RPMI7951 (cell line): ENCODE measurements at places on chromosomes 2 and 18.

DNA sequence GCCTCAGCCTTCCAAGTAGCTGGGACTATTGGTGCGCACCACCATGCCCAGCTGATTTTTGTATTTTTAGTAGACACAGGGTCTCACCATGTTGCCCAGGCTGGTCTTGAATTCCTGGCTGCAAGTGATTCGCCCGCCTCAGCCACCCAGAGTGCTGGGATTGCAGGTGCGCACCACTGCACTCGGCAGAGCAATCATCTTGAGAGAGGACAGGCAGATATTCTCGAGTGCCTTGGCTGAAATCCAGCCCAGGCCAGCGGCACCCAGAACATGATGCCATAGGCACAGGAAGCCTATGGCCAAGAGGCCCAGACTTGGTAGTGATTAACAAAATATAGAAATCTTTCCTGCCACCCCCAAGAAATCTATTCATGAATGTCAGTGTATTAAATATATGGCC is 58.0 kb upstream of the PEX13 start:
- no peak for DNase-seq

DNA sequence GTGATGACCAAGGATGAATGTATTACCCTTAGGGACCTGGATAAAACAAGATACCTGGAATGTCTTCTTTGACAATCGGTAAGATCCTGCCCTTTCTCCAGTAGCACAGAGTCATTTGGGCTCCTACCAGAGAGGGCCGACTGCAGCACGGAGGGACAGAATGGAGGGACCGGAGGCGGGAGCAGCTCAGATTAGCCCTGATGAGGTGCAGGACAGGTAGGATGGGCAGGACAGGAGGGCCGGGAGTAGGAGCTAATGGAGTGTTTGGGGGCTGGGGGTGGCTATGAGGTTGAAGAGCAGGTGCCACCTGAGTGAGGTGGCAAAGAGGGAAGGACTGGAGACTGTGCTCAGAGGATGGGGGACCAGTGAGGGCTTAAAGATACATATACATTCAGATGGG is 9.9 kb upstream of the PRELID3A start:
- no peak for DNase-seq

- DNase-seq, result no peak
Measured at GRCh38 chr2:58475756-58476155, 234.6 kb upstream of the FANCL start.

DNA sequence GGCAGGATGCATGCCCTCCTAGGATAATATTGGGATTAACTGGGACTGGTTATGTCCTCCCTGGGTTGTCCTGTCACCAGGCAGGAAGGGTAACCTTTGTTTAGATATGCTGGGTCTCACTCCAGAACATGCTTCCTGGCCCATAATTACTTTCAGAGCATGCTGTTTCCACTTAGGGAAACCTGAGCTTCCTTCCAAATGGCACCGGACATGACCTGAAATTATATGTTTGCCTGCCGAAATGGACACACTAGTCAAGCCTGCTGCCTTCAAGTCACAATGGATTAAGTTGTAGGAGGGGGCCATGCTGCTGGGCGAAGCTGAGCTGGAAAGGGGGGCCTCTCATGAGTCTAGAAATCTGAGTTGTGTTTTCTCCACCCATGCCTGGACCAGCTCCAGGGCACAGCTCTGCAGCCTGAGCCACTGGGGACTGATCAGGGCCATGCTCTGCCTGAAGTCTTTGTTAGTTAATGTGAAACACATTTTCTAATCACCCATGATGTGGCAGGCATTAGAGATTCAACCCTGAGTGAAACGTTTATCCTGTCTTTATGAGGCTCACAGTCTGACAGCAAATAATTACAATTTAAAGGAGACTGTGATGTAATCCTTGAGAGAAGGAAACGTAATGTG is 273.3 kb downstream of the TNS1 start:
- peak; percentile 62 for DNase-seq

GRCh38 chr2:190380962-190381412 is 27.2 kb upstream of the MFSD6 start:
- DNase-seq, result no peak

GRCh38 chr18:74873629-74874028 is 276.0 kb downstream of the ZNF407 start:
- no peak for DNase-seq

DNA sequence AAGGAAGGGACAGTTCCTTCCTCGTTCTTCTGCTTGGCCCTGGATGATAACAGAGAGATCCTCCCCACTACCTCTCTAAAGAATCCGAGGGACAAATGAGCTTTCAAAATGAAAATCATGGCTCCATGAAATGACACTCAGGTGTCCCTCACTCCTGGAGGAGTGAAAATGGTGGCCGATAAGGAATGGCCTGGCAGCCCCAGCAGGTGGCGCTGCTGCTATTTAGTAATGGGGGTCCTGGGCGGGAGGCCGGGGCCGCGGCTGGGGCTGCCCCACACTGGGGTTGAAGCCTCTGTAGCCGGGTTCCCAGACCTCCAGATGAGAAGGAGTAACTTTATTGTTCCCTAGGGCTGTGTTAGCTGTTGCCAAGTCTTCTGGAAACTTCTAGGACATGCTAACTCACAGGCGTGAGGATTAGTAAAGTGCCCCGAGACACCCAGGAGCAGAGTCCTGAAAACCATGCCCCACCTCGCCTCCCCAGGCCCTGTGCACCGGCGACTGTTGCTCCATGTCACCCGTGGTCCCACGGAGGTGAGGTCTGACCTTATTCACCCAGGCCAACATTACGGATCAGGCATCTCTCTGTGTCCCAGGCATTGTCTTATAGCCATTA is 138.0 kb downstream of the CTIF start:
- DNase-seq, result peak; percentile 55

- DNase-seq, result no peak
Measured at GRCh38 chr18:35481960-35482366, 15.8 kb downstream of the INO80C start.

DNA sequence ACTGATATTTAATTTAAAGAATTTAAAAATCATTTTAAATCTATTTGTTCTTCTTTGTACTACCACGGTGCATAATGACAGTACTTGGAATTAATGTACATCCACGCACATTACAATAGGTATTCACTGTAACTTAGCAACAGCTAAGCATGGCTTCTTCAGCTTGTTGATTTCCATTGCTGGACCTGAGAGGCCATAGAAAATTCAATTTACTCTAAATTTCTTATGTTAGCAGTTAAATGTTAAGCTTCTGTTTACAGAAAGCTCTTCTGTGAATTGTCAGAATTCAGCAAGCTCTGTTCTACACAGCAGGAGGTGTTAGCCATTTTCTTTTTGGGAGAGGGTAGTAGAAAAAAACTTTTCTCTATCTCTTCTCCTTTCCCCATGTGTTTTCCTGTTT is 1149.3 kb upstream of the CDH2 start:
- DNase-seq, result no peak

- DNase-seq, result no peak
Measured at GRCh38 chr2:69456950-69457445, 19.8 kb upstream of the NFU1 start.

GRCh38 chr18:74651327-74652128 is 53.9 kb downstream of the ZNF407 start:
- no peak for DNase-seq

GRCh38 chr18:770583-770961 is 41.5 kb downstream of the YES1 start:
- peak; percentile 15 for DNase-seq

DNA sequence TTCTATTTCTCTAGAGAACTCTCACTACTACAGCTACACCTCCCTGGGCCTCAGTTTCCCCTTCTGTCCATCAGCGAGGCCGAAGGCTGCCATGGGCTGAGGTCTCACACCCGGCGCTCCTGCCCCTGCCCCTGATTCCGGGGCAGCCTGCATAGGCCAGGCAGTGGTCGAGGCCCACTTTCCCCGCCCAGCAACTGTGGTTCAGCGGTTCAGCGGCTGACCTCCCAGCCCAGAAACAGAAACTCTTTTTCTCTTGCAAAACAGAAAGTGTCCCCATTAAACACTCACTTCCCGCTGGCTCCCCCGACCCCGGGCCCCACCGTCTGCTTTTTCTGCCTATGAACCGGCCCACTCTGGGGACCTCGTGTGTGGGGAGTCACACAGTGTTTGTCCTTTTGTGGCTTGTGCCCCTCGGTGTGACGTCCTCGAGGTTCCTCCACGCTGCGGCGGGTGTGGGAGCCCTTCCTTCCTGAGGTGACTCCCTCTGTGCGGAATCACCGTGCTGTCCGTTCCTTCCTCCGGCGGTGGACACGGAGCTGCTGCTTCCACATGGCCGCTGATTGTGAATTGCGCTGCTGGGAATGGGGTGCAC is 16.0 kb downstream of the PDCD1 start:
- no peak for DNase-seq

DNA sequence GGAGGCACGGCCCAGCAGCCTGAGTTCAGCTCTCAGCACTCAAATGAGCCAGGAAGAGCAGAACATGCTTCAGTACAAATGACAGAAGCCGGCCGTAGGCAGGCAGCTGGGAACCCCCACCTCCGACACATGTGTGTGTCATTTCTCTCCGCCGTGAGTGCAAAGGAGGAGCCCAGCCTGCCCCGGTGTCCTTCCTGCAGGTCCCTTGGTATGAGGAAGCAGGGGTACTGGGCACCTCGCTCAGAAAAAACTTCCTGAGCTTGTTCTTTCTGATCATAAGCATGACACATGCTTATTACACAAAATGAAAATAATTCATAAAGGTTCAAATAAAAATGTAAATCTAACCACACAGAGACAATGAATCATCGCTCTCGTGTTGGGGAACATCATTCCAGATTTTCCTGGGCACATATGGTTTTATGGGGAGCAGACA is 35.3 kb downstream of the KCNF1 start:
- DNase-seq, result peak; percentile 40

- DNase-seq, result no peak
Measured at GRCh38 chr2:217886091-217886490, 116.7 kb downstream of the TNS1 start.

- no peak for DNase-seq
Measured at GRCh38 chr2:199743415-199744120, 107.4 kb downstream of the FTCDNL1 start.

DNA sequence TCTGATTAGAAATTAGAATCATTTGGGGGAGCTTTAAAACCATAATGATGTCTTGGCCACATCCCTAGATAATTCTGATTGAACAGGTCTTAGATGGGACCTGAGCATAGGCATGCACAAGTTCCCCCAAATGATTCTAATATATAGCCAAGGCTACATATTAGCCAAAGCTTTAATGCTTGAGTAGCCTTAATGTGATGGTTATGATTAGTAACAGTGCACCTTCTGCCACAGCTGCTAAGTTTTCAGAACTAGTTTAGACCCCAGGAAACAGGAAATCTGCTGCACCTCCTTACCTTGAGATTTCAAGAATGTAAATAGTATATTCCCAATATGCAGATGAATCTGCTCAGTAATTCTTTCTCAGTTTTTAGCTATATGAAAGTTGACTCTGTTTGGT is 119.8 kb downstream of the PTPN4 start:
- no peak for DNase-seq

- no peak for DNase-seq
Measured at GRCh38 chr2:171709011-171709685, 21.9 kb downstream of the DYNC1I2 start.

- DNase-seq, result peak; percentile 15
Measured at GRCh38 chr2:199704358-199705238, 146.4 kb downstream of the FTCDNL1 start.

GRCh38 chr2:189287363-189287762 is 107.8 kb upstream of the COL5A2 start:
- no peak for DNase-seq

GRCh38 chr2:69918401-69918800 is 3.5 kb downstream of the MXD1 start:
- DNase-seq, result no peak

GRCh38 chr2:165113414-165113813 is 90.4 kb downstream of the SCN3A start:
- peak; percentile 11 for DNase-seq
